Cardiac fibroblast (primary cell): ENCODE measurements at places on chromosomes 12 and 14.

- DNase-seq: no peak
Measured at GRCh38 chr12:62728741-62729140, 206.2 kb downstream of the PPM1H start.

- no peak for DNase-seq
Measured at GRCh38 chr14:87952307-87953094, 40.5 kb downstream of the GALC start.

- no peak for DNase-seq
Measured at GRCh38 chr12:98821866-98822265, 176.8 kb downstream of the APAF1 start.

- peak; percentile 27 for DNase-seq
Measured at GRCh38 chr12:121712190-121712460, 427 bp upstream of the TMEM120B start.

DNA sequence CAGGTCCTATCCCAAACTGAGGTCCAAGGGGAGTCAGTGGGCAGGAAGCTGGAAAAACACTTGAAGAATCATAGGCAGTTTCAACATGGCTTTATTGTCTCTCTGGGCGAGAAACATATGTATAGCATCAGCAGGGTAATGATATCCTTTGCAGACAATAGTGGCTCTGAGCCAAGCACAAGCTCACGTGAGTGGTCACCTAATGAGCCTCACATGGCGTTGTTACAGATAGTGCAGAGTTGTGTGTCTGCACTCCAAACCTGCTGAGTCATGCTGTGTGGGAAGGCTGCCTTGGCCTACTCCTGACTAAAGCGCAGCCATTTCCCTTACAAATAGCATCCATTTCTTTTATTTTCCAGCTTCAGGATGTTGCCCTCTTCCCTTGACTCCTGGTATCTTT is 105.2 kb upstream of the SYT1 start:
- peak; percentile 82 for DNase-seq

- DNase-seq: peak; percentile 52
Measured at GRCh38 chr14:96592591-96593386, 90.6 kb downstream of the PAPOLA start.

- DNase-seq: peak; percentile 12
Measured at GRCh38 chr14:104149617-104150135, 11.3 kb downstream of the KIF26A start.

GRCh38 chr14:68514608-68515194 is 278.2 kb downstream of the ZFP36L1 start:
- DNase-seq: no peak

DNA sequence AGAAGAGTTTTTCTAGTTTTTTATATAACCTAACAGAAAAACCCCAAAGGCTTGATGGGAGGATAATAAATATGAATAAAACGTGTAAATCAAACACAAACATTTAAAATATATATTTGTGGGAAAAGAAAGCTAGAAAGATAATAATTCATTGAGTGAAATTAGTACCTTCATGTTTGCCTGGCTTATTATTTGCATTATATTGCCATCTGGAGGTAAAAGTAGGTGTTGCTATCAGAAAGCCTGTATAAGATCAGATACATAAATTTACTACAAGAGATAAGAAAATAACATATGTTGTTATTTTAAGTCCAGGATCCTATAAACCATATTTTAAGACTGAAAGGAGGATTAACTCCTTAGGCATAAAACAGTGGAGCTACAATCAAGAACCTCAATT is 77.7 kb downstream of the NTS start:
- peak; percentile 20 for DNase-seq

GRCh38 chr12:51508285-51508684 is 82.7 kb upstream of the SCN8A start:
- DNase-seq: no peak

DNA sequence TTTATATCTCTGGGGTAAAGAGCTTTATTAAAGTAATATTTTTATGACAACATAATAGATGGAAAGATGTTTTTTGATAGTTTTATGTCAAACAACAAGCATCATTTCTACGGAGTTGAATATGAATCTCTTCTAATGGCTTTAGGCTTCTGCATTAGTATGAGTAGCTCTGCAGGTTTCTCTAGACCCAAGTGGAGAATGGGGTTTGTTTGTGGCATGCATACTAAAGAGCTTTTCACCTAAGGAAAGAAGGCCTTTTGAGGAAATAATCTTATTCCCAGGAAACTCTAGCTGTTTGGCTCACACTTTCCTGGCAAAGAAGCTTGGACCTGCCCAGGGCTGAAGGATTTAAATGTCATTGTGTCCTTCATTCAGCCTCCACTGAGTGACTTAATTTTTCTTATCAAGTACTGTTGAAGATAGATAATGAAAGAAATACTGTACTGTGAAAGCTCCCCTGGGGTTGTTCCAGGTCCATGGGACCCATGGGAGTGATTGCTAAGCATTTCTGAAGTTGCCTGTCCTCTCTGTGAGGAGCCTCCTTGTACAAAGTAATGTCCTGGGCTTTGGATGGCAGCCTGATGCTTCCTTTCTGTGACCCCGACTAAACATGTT is 469.3 kb downstream of the LRIG3 start:
- no peak for DNase-seq

- DNase-seq: no peak
Measured at GRCh38 chr12:94206886-94207285, 58.5 kb downstream of the PLXNC1 start.

DNA sequence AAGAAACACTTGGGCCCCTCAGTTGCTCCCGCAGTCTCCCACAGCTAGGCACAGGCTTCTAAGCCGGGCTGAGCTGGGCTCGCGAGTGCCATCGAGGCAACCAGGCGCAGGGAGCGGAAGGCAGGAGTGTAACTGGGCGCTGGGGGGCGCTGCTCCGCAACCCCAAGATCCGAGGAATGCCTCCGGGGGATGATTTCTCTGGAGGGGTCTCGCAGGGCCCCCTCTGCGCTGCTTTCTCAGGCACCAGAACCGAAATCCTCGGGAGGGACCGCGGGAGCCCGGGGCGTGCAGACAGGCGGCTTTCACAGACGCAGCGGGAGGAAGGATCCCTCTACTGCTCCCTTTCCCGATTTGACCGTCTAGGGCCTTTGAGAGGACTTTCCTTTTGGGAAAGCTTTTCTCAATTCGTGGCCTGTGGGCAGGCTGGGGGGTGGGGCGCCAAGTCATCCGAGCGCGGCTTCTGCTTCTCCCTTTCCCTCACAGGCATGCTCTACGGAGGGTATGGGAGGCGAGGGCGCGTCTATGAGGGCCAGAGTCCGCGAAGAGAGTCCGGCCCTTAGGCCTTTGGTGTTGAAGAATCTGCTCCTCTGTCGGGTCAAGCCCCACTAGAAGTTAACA is 4.3 kb upstream of the NKX2-1 start:
- DNase-seq: no peak

GRCh38 chr14:47730296-47730695 is 54.9 kb upstream of the MDGA2 start:
- no peak for DNase-seq

GRCh38 chr14:81849714-81850113 is 316.1 kb upstream of the SEL1L start:
- DNase-seq: no peak

DNA sequence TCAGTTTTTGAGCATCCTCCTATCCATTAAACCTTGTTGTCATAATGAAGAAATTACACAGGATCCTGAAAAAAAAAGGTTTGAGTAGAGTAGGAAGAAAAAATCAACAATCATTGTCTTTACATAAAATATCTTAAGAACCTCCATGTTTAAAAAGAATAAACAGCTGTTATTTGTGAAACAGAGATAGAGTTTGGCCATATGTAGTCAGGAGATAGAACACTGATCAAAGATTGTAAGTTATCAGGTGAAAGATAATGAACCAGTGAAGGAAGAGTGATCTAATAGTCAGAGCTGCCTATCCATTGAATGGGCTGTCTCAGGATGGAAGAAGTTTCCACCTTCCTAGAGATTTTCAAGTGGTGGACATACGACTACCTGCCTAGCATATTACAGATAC is 397.1 kb downstream of the SOX5 start:
- no peak for DNase-seq

DNA sequence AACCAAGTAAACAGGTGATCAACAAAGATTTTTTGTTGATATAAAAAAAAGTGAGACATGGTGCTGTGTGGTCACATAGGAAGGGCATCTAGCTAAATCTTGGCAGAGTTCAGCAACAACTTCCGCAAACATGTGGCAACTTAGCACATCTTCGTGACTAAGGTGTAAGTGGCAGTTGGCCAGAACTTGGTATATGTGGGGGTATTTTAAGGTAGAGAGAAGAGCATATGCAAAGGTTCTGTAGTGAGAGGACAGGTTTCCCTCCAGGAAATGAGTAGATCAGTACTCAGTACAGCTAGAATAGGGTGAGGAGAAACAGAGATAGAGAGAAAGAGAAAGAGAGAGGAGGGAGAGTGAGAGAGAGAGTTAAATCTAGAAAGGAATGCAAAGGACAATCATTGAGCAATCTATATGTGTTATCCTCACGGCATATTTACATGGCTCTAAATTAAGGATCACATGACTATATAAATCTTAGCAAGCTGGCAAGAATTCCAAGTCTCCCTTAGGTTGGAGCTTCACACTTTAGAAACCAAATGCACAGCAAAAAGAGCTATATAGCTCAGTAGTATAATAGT is 227.7 kb upstream of the HMGA2 start:
- peak; percentile 35 for DNase-seq

- DNase-seq: no peak
Measured at GRCh38 chr12:57609101-57609780, 2.0 kb upstream of the ARHGEF25 start.

DNA sequence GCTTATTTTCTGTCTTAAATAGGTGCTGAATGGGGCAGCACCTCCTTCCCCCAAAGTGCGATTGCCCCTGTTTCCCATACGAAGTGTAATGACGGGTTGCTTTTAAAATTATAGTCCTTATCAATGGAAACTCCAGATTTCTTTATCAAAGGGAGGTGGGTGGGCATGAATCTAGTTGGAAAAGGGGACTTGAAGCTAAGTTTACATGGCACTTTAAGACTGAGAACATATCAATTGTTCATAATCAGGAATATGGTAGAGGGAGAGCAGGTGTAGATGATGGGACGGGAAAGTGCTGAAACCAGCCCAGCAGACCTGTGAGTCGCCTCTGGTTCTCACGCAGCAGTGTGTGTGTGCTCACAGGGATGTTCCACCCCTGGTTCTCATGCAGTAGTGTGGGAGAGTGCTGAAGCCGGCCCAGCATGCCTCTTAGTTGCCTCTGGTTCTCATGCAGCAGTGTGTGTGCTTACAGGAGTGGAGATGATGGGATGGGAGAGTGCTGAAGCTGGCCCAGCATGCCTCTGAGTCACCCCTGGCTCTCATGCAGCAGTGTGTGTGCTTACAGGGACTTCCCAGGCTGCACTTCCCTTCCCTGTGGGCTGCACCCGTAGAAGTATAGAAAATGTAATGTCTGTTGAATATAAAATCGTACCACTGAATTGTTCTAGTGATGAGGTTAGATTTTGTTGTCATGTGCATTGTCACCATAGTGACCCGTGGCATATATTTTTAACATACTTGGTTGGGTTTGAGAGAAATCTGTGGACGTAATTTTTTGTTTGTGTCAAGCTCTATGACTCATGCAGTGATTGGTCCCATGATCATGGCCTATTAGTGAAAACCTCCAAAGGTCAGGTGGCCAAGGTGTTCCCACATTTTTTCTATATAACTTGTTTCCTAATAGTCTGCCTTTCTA is 51.6 kb downstream of the GPATCH2L start:
- peak; percentile 77 for DNase-seq

- no peak for DNase-seq
Measured at GRCh38 chr12:95085612-95086011, 12.2 kb upstream of the NR2C1 start.

GRCh38 chr14:79056879-79057278 is 886.7 kb downstream of the NRXN3 start:
- peak; percentile 3 for DNase-seq

GRCh38 chr14:102584871-102585869 is 7.3 kb upstream of the RCOR1 start:
- DNase-seq: peak; percentile 75

DNA sequence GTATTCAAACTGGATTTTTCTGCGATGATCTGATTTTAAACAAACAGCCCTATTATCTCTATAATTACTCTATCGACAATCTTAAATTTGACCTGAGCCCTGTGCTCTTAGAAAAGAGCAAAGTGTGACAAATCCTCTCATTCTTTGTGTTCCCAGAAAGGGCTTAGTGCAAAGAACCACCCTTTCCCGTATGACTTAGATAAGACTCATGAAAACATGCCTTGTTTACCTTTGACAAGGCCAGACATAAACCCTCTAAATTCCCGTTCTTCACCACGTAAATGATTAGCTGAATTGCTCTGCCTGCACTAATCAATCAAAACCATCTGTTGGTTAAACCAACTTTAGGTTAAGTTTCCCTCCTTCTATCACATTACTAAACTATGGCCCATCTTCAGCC is 285.7 kb upstream of the SEL1L start:
- no peak for DNase-seq

GRCh38 chr14:24605435-24606190 is 3.9 kb downstream of the GZMH start:
- peak; percentile 1 for DNase-seq

GRCh38 chr12:70895956-70896355 is 24.6 kb downstream of the PTPRR start:
- DNase-seq: no peak

DNA sequence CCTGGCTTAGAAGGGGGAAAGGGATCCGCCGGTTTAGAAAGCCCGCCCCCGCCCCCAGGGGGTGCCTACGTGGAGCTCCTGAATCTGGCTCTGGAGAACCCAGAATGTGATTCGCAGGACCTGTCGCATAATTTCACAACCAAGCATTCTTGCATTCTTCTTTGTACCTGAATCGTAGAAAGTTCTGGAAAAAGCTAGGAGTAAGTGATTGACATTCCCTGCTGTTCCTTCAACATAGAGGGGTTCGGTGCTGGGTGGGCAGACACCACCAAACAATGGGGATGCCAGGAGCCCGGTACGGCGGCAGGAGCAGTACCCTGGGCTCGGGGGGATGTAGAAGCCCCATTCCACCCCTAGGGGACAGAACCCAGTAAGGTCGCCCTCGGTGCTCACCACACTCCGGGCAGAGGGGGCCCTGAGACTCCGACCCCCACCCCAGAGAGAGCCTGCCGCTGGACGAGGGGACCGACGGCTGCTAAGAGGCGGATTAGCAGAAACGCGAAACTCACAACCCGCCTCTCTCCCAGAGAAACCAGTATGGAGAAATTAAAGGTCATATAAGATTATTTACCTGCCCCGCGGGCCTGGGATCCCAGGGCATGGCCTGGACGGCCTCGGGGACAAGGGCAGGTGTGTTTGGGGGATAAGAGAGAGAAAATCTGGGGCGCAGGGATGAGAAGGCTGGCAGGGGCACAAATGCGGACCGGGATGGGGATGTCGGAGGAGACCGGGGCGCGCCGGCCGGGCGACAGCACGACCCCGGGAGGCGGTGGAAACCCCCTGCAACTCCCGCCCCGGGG is 520 bp downstream of the CSRP2 start:
- peak; percentile 11 for DNase-seq

- DNase-seq: no peak
Measured at GRCh38 chr12:89589753-89590152, 63.9 kb upstream of the POC1B start.

DNA sequence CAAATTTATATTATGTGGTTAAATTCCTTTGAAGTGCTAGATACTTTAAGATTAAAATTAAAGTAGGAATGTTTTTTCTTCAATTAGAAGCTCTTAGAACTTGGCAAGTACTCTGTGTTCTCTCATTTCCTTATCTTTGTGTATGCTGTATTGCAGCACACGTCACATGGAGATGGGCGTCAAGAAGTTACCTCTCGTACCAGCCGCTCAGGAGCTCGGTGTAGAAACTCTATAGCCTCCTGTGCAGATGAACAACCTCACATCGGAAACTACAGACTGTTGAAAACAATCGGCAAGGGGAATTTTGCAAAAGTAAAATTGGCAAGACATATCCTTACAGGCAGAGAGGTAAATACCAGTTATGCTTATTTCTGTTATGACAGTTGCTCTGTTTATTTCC is 19.7 kb downstream of the MARK3 start:
- peak; percentile 85 for DNase-seq
